ENCODE measurements at places on chromosomes 16 and 17.
A peak's percentile ranks its signal among the peaks of the same experiment; 100 is the strongest.

- no peak for DNase-seq
Observed at GRCh38 chr16:27455700-27456099, 53.7 kb downstream of the IL21R start.

- DNase-seq: no peak
Observed at GRCh38 chr17:48621410-48622392, 4.5 kb downstream of the HOXB9 start.

DNA sequence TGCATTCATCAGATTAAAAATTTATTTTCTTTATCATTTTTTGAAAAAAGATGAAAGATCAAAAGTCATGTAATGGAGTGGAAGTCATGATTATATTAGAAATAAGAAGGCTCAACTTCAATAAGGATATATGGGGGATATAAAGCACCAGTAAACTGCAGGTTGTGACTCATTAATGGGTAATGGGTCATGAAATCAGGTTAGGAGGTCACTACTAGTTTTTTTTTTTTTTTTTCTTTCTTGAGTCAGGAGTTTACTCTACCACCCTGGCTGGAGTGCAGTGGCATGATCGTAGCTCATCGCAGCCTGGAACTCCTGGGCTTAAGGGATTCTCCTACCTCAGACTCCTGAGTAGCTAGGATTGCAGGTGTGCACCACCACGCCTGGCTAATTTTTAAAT, 14.3 kb downstream of the EFCAB13 start:
- DNase-seq: no peak

GRCh38 chr16:12906271-12906670, 4.9 kb downstream of the SHISA9 start:
- no peak for DNase-seq

DNA sequence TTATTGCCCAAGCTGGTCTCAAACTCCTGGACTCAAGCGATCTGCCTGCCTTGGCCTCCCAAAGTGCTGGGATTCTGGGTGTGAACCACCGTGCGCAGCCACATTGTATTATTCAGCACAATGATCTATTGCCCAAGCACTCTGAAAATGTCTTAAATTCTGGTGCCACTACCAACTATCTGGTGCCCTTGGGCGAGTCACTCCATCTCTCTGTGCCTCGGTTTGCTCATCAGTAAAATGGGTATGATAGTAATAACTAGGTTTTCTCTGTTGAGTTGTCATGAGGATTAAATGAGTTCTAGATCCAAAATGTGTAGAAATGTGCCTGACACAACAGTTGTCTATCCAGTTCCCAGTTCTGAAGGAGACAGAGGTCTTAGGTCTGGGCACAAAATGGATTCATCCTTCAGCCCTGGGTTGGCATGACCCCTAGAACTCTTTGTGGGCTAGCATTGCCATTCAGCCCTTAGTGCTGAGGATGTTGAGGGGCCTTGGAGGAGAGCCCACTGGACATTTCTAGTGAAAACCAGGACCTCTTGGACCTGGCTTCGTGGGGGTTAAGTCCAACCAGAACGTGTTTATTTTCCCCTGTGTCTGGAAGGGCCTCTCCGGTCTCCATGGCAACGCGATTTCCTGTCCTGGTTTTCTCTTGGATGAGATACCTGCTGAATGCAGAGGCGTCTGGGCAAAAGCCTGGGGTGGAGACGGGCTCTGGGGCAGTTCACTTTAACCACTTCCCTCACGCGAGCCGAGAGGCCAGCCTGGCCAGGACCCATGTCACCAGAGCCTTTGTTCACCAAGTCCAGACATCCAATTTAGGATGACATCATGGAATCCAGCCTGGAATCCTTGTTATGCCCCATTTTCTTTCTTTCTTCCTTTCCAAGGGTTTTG, 43.7 kb upstream of the TNRC6A start:
- no peak for DNase-seq

- DNase-seq: no peak
Observed at GRCh38 chr17:29615492-29616299, 7.0 kb downstream of the CORO6 start.

DNA sequence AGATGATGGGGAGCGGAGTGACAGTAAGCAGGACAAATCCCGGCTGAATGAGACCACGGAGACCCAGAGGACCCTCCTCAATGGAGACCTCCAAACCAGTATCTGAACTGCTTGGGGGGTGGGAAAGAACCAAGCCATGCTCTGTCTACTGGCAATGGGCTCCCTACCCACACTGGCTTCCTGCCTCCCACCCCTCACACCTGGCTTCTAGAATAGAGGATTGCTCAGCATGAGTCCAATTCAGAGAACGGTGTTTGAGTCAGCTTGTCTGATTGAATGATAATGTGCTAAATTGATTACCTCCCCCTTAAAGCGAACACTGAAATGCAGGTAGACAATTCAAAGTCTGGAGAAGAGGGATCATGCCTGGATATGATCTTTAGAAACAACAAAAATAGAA, 5.5 kb downstream of the SSTR2 start:
- DNase-seq: no peak

GRCh38 chr16:2692948-2693651, 10.8 kb downstream of the KCTD5 start:
- DNase-seq: no peak

DNA sequence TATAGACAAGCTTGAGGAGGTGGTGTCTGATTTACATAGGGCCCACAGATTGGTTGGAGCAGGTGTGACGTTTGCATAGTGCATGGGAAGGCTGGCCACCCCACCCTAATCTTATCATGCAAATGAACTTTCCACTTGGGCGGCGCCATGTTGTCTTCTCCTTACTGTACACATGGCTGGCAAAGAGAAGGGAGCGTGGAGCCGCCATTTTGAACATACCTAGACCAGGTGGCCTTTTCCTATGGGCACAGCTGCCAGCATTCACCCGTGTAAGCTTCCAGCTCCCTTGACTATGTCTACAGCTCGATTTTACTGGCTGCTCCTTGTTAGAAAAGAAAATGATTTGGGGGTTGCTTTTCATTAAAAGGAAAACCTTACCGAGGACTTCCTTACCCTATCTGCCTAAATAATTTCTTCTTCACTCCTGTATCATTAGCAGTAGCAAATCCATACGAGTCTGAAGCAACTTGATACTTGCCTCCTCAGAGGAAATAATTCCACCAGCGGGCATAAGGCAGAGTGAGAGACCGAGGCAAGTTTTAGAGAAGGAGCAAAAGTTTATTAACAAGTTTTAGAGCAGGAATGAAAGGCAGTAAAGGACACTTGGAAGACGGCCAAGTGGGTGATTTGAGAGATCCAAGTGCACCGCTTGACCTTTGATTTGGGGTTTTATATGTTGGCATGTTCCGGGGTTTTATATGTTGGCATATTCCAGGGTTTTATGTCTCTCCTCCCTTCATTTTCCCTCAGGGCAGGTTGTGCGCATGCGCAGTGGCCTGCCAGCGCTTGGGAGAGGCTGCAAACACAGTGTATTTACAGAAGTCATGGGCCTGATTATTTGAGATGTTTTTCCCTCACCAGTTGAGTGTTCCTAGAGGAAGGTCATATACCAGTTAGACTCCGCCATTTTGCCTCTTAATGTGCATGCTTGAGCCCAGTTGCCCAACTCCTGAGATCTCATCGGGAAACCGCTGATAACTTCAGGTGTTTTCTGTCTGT, 65.7 kb downstream of the MARF1 start:
- peak; percentile 32 for DNase-seq

- no peak for DNase-seq
Observed at GRCh38 chr16:76309639-76310335, 32.6 kb downstream of the CNTNAP4 start.

DNA sequence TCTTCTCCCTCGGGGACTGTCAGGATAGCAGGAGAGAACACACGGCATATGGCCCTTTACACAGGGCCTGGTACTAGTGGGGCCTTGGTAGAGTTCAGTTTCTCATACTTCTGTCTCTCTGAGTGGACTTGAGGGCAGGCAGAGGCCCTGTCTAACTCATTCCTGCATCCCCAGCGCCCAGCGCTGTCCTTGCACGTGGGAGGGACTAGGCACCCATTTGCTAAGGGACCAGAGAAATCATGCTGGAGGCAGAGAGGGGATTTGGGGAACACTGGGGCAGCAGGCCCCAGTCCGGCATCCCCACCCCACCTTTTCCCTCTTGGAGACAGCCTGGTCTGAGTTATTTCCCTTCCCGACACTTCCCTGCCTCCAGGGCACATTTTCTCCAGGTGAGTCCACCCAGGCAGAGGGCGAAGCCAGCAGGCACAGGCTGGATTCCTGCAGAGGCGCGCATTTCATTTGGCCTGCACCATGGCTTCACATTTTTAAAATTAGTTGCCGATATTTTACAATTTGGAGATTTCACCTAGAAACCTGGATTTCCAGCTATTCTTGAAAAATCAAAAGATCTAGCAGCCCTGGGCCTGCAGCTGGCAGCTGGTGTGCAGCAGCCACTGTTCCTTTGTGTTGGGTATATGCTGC, 9.7 kb upstream of the NKD1 start:
- DNase-seq: no peak

GRCh38 chr17:74923538-74924249, 379 bp upstream of the OTOP2 start:
- DNase-seq: no peak

- no peak for DNase-seq
Observed at GRCh38 chr16:84823926-84824325, 4.1 kb downstream of the CRISPLD2 start.

DNA sequence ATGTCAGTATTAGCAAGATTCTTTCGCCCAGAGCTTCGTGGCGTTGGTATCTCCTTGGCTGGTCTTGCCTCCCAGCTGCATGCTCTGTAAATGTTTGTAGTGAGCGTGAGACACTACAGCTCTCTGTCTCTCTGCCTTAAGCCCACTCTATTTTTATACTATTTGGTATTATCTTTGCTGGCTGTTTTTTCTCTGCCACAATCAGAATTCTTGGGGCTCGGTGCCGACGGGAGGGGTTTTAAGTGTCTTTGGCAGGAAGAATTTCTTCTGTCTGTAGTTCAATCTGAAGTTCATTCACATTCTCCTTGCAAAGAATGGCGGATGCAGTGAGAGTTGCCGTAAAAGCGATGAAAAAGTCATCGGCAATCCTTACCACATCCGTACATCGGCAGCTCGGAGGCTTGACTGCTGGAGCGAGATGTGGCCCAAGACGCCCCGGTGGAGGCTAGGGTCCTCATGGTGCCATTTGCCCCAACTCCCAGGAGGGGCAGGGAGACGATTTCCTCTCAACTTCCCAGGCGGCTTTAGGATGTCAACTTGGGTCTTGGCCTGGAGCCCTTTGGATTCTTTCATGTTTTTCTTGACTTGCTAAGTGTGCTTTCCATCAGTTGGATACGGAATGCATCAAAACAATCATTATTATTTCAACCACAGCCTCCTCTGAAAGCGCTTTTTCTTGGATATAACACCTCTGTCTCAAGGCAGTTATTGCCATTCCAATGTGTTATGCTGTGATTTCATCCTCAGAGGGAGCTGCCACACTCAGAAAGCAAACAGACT, 132.3 kb upstream of the SDK2 start:
- no peak for DNase-seq

DNA sequence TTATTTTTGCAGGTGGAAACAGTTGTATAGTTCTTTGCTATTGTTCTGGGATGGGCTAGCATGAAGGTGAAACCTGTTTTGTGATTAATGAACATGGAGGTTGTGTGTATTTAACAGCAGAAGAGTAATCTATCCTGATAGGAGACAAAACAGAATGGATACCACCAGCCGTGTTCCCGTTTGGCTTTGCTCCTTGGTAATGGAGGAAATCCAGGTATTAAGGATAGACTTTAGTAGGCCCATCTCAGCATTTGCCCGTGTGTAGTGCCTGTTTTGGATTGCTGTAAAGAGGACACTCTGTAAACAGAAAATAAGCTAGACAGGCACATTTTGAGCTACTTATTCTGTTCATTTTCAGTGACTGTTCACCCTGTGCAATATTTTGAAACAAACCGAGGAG, 215.1 kb downstream of the RBFOX1 start:
- no peak for DNase-seq

DNA sequence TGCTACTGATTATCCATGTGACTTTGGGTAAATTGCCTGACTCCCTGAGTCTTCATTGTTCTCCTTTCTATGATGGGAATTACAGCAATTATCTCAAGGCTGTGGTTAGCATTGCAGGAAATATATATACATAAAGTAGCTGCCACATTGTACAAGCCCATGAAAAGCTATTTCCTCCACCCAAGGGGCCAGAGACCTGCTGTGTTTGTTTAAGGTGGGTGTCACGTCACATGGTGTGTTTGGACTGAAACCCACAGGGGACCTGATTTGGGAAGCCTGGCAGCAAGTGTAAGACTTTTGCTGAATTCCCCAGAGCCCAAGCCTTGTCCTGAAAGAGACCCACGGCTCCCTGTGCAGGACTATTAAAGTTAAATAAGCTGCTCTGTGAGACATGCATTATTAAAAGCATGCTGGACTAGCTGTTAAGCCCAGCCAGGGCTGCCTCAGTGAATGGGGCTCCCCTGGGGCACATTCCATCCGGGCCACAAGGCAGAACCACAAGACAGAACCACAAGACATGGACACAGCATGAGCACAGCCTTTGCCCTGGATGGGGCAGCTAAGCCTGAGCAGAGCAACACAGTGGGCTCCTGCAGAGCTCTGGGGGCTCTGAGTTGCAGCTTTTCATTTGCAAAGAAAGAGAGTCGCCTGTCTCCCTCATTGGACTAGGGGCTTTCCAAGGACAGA, 148.9 kb downstream of the SPACA3 start:
- no peak for DNase-seq

DNA sequence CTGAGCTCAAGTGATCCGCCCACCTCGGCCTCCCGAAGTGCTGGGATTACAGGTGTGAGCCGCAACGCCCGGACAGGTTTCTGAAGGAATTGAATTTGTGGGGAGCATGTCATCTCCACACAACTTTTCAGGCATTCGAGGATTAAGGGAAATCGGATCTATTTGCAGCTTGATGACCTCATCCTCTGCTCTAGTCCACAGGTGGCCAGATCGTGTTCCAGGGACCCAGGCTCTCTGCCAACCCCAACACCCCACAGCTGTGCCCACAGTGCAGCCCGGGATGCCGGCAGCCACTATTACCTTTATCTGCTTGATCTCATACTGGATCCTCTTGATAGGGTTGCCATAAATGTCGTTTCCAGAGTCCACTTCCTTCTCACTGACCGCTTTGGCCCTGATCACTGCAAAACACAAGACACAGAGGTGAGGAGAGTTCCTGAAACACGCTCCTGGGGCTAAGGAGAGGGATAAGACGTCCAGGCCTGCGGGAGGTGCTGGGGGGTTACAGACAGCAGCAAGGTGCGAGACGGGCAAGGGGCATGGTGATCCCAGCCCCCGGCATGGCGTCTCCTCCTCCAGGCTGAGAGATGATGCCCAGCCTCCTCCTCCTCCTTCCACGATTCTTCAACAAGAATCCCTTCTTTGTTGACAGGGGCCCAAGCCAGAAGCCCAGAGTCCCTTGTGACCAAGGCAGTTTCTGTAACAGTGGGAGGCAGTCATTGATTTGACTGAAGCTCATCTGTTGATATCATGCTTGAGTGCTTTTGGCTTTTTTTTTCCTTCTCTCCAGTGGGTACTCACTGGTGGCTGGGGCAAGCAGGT, 29.3 kb downstream of the CEP295NL start:
- DNase-seq: no peak

GRCh38 chr17:7019839-7020519, 2.9 kb upstream of the BCL6B start:
- DNase-seq: no peak

DNA sequence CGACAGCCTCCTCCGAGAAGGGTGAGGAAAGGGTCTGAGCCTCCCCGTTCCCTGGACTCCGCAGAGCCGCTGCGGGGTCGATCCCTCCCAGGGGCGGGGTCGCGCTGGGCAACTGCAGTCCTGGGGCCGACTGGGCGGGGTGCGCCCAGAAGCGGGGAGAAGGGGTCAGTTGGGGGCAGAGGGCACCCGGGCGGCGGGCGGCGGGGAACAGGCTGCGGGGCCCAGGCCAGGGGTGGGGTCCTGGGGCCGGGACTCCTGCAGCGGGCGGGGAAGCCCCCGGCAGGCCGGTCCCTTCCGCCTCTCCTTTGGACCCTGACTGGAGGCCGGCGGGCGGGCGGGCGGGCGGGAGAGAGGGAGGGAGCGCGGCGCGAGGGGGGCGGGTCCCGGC, 352 bp downstream of the GGNBP2 start:
- DNase-seq: no peak
